ENCODE measurements at places on chromosomes 12 and 14.
A peak's percentile ranks its signal among the peaks of the same experiment; 100 is the strongest.

- DNase-seq: no peak
Observed at GRCh38 chr12:26704684-26705460, 128.1 kb downstream of the ITPR2 start.

DNA sequence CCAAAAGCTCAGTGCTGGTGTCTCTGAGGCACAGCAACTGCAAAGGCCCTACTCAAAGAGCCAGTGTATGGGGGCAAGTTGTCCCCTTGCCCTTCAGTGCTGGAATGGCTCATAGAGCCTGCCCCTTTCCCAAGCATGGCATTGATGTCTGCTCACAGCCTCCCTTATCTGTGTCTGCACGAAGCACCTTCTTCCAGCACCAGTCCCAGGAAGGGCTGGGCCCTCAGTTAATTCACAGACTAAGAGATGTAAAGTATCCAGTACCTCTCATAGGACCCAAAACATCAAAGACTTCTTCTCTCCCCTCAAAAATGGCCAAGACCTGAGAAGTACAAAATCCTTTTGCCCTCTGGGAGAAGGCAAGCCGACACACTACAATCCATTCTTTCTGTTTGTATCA is 1.6 kb upstream of the CMAS start:
- no peak for DNase-seq

GRCh38 chr12:82357845-82358199 is 365 bp downstream of the CCDC59 start:
- DNase-seq: no peak

GRCh38 chr12:120822832-120823503 is 81.2 kb downstream of the SPPL3 start:
- DNase-seq: no peak

GRCh38 chr12:96489392-96490056 is at the start of gene CFAP54:
Gene CFAP54, plus strand, starts transcription at chr12:96489577. Its CDS starts 33 bp downstream, at chr12:96489610.
- peak; percentile 96 for DNase-seq

GRCh38 chr14:100649173-100649519 is 61.9 kb upstream of the BEGAIN start:
- no peak for DNase-seq

DNA sequence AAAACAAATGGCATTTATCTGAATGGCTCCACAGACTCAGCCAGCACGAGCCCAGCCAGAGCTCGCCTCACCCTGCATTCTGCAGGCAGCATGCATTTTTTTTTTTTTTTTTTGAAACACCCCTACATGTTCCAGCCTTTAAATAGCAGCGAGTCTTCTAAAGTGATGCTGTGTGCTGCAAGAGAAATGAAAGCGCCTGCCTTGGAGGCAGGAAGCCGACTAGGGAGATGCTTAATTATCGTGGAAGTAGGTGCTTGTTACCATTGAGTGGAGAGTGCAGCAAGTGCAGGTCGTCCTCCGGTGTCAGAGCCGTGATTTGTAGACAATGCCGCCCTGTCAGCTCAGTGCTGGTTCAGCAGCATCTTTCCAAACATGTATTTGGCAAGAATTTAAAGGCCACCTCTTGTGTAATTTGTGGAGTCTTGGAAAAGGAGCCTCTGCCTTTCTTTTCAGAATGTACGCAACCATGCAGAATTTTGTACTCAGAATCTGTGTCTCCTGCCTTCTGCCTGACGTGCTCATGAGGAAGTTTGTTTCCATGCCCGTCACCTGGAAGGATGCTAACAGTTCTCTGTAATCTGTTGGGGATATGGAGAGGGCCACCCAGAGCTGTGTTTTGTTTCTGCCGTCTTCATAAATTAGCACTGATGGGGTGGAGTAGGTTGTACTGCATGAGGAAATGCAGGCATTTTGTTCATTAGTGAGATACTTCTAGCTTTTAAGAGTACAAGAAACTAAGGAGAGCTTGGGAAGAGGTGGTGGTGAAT is 345.9 kb upstream of the RGS6 start:
- DNase-seq: no peak

- DNase-seq: no peak
Observed at GRCh38 chr12:27905285-27906126, 67.0 kb downstream of the PTHLH start.

DNA sequence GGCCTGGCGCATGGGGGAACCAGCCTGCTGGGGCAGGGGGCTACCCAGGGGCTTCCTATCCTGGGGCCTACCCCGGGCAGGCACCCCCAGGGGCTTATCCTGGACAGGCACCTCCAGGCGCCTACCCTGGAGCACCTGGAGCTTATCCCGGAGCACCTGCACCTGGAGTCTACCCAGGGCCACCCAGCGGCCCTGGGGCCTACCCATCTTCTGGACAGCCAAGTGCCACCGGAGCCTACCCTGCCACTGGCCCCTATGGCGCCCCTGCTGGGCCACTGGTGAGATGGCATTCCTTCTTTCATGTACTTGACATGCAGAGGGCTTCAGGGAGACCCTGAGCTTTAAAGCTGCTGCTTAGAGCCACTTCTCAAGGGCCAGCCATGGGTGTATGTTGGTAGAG is 9.0 kb downstream of the LGALS3 start:
- DNase-seq: no peak

GRCh38 chr14:83909507-83909906 is 1620.4 kb upstream of the FLRT2 start:
- no peak for DNase-seq

DNA sequence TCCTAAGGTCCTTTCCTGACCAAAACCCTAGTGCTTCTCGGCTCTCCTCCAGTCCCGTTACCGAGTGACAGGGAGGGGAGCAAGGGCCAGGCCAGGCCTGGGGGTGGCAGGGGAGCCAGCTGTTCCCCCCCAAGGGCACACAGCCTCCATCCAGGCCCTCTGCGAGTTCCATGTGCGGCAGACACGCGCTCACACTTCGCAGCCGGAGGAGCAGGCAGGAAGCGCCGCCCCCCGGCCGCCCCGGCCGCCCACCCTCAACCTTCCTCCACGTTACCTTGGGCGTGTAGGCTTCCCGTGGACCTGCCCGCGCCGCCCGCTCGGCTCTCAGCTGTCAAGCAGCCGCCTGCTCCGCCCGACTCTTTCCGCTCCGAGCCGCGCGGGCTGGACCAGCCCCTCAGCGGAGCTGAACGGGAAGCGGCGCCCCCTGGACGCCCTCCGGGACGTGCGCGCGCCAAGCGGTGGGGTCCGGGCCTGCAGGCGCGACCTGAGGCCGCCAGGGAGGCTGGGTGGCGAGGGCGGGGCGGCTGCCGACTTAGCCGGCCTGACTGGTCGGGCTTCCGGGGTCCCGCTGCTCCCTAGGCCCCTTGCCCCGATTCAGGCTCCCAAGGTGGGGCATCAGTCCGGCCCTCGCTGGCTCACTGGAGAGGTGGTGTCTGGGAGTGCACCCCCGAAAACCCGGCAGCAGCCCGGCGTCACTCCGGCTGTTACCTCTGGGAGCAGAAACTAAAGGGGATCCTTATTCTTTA is at the start of gene CRACR2A:
Gene CRACR2A (minus strand): TSS at position 369 of the 746 bp plus-strand sequence. CDS start 56,110 bp downstream, outside the sequence.
- DNase-seq: peak; percentile 88

DNA sequence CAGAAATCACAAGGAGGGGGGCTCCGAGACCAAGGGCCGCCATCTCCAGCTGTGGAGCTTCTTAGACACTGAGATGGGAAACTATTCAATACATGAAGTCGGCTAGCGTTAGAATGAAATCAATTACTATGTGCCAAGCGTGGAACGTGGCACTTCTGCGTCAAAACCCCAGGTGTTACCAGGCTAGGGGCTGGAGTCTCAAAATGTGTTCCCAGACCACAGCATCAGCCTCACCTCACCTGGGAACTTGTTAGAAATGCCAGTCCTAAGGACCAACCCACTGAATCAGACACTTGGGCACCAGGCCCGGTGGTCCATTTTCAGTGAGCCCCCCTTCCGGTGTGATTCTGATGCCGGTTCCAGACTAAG is 5.0 kb upstream of the SETD1B start:
- no peak for DNase-seq

GRCh38 chr14:76086636-76087035 is 65.1 kb upstream of the GPATCH2L start:
- no peak for DNase-seq

DNA sequence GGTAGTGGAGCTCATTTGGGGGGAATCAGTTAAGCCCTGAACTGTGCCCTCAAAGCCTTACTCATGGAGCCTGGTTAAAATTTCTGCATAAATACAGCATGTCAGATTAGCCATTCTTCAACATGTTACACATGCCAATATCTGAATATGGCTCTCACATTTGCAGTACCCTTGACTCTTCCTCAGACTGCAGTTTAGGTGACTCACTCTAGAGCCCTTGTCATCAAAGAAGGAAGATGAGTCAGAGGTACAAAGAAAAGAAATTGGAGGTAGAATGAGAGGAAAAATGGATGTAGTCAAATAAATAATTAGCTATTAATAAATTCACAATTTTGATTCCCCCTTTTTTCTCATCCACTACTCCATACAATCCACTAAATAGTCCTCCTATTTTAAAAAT is 23.6 kb upstream of the OR4K2 start:
- no peak for DNase-seq

DNA sequence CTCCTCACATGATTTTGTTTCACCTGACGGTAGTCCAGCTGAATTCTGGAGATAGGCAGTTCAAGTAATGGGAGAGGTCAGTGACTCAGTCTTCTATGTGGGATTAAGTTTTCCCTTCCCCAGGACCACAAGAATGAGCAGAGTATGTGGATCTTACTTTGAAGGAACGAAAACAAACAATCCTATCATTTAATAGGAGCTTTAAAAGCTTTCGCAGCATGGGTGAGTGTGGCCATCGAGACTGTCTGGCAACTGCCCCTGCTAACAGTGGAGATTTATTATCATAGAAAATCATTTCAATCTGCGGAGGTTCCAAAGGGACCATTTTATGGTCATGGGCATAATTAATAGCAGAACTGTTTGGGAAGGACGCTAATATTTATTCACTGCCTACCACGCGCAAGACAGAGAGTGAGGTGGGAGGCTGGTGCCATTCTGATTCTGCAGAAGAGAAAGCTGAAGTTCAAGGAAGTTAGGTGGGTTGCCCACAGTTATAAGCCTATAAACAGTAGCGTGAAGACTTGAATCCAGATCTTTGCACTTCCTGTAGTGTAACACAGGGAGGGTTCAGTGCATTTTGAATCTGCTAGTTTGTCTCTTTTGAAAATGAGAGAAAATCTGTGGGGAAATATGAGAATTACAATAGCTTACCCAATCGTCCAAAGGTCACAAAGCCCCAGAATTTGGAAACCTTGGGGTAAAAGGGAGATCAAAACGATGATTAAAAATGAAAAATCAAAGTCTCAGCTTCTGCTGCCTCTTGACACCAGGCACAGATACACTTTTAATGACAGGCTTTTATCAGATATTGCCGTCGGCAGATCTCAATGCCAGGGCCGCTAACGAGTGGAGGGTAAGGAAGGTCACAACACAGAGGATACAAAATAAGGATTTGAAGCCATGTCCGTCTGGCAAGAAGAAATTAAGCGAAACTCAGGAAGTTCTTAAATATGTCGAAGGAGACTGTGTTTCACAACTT is 209.6 kb downstream of the CRADD start:
- no peak for DNase-seq

GRCh38 chr12:68750506-68750905 is 4.5 kb downstream of the SLC35E3 start:
- DNase-seq: no peak

DNA sequence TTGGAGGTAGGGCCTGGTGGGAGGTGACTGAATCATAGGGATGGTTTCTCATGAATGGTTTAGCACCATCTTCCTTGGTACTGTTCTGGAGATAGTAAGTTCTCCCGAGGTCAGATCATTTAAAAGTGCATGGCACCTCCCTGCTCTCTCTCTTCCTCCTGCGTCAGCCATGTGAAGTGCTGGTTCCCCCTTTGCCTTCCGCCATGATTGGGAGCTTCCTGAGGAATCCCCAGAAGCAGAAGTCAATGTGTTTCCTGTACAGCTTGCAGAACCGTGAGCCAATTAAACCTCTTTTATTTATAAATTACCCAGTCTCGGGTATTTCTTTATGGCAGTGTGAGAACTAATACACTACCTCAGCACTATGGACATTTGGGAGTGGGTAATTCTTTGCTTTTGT is 4.8 kb upstream of the LGMN start:
- DNase-seq: no peak

- DNase-seq: no peak
Observed at GRCh38 chr14:73833530-73834260, 17.9 kb upstream of the PTGR2 start.

GRCh38 chr12:32217354-32218310 is 111.0 kb downstream of the BICD1 start:
- no peak for DNase-seq

DNA sequence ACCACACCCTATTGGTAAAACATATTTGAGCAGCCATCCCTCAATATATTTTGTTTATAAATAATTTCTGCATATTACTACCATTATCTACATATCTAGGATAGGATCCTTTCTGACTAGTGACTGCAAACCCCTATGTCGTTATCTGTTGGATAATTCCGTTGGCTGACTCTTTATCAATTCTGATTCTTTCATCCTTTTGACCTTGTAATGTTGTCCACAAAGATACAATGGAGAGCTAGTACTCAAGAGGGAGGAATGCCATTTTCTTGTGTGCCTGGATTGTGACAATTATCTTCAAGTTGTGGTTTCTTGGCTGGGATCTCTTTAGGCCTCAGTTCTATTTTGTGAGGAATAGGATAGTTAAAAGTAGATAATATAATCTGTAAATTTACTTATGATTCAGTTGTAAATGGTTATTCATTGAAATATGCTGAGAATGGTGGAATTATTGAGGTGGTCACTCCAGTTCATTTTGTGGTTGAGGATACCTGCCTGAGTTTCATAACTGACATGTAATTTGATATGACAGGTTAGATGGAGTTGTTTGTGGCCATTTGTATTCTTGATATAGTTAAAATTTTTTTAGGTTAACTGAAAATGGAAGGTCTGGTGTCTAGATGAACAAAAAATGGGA is 10.1 kb downstream of the CHST11 start:
- DNase-seq: no peak

DNA sequence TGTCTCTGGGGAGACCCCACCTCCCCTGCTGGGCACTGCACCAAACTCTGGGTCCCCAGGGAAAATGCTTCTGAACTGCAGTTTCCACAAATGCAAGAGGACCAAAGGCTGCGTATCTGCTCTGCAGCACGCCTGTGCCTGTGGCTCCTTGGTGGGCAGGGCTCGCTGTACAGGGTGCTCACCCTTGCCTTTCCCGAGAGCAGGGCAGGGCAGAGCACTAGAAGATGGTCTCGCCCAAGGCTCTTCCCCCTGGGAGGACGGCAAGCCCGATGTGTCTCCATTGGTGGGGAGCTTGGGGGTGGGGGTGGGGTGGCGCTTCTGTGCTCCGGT is 175.3 kb upstream of the RTL1 start:
- DNase-seq: peak; percentile 2

- no peak for DNase-seq
Observed at GRCh38 chr12:120363274-120363855, 5.6 kb downstream of the MSI1 start.

DNA sequence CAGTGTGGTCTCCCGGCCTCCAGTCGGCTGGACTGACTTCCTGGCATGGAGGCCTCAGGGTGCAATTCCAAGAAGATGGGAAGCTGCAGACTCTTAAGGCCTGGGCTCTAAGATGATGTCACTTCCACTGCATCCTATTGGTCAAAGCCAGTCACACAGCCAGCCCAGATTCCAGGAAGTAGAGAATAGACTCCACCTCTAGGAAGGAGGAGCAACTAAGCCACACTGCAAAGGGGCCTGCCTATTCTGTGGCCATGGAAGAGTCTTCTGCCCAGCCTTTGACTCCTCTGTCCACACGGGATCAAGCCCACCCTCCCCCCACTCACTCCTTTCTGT is 103.9 kb upstream of the RFLNA start:
- DNase-seq: no peak

GRCh38 chr12:130761537-130762318 is 45.6 kb upstream of the RIMBP2 start:
- DNase-seq: peak; percentile 66
